ENCODE measurements at places on chromosomes 1 and 21. TPM values are rescaled to one million over a fixed set of nuclear protein-coding genes. Genes with fewer than 3 reads are reported as not detected.

The NFASC gene
- 58.7 TPM for total RNA-seq

The SH3BGR gene
- 8.3 TPM for total RNA-seq

The CZIB gene
- total RNA-seq = 65.5 TPM

The DNM3 gene
- total RNA-seq = 12.1 TPM

The FLG2 gene
- not detected for total RNA-seq

The SORT1 gene
- 41.1 TPM for total RNA-seq

The LCK gene
- not detected for total RNA-seq

DNA sequence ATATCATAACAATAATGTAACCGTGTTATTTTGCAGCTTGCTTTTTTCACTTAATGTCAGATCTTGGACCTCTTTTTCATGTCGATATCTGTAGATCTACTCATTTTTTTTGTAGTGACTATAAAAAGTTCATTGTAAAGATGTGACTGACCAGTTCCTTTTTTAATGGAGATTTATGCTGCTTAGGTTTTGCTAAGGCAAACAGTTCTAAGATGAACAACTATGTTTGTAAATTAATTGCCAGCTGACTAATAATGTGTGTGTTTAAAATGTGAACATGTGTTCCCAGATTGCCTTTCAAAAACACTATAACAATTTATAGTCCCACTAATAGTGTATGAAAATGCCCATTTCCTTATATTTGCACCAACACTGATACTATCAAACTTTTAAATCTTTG is 18.1 kb upstream of the EPS8L3 start:
- no peak for DNase-seq

- no peak for DNase-seq
Observed at GRCh38 chr1:66980745-66981367, 56.1 kb downstream of the MIER1 start.

- DNase-seq = no peak
Observed at GRCh38 chr1:56168176-56168575, 411.2 kb downstream of the PLPP3 start.

- DNase-seq = peak; percentile 67
Observed at GRCh38 chr1:166947398-166948043, 27.8 kb downstream of the ILDR2 start.

- DNase-seq = no peak
Observed at GRCh38 chr1:29410476-29410875, 174.2 kb downstream of the PTPRU start.

- DNase-seq = peak; percentile 93
Observed at GRCh38 chr21:28516991-28517592, 475.6 kb downstream of the LTN1 start.

DNA sequence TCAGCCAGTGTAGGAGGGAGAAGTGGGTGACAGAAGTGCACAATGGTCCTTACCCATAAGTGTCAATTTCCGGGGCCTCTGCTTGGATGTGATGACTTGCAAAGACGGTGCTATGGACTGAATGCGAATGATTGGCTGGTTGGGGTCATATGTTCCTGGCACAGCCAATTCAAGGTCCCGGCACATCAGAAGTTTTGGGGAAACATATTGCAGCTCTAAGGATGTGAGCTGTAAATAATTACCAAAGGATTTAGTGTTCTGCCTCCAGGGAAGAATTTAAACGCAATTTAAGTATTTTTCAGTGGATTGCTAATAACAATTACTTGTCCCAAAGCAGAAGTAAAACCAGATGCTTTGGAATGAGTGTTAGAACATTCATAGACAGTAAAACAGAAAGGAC is 26.9 kb upstream of the EXOSC10 start:
- DNase-seq = no peak

GRCh38 chr1:178954325-178954690 is 71.4 kb upstream of the FAM20B start:
- DNase-seq = no peak

- no peak for DNase-seq
Observed at GRCh38 chr1:98813738-98814309, 152.3 kb downstream of the SNX7 start.

- no peak for DNase-seq
Observed at GRCh38 chr1:106564192-106564591, 492.3 kb upstream of the PRMT6 start.

DNA sequence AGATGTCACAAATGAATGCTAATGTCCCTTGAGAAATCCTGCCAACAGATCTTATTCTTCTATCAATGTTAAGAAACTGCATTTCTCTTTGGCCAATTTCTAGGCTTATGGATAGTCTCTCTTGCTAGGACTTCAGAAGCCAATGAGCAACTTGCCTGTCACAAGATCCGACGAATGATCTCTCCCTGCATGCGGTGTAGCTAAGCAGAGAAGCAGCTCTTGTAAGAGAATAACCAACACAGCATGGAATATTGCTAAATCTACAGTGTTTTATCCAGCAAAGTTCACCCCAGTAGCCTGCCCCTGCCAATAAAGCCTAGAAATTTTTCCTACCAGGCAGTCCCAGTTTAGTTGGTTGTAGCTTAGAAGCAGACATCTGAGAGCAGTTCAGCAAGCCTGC is 2.1 kb upstream of the SLC44A5 start:
- no peak for DNase-seq

DNA sequence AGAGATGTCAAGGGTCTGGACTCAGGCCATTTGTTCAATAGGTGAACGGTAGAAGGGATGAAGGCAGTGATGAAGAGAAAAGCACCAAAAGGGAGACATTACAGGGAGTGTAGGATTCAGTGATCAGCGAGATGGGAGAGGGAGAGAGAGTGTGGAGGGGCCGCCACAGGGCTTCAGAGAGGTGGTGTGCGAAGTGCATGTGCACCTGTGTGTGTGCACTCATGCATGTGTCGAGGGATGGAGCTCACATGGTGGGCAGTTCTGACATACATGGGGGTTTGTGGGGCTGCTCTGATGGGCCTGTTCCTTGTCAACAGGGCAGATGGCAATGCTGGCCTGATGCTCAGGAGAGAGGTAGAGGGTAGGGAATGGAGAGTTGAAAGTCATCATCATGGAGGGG is 11.4 kb upstream of the KCNA2 start:
- no peak for DNase-seq

DNA sequence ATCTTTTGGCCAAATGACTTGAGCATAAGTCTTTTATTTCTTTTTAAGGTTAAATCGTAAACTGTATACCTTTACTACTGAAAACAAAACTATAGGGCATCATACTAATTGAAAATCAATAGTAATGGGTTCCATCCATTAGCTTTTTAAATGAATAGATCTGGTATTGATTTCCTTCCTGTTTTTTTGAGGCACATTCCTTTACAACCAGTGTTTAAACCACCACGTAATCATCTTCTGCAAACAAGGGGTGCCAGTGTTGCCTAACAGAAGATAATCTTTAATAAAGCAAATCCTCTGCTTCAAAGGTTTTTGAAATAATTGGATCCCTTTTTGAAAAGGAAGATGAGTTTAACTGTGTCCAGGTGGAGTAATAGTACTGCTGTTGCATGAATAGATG is 48.7 kb upstream of the ANGPTL1 start:
- DNase-seq = no peak

DNA sequence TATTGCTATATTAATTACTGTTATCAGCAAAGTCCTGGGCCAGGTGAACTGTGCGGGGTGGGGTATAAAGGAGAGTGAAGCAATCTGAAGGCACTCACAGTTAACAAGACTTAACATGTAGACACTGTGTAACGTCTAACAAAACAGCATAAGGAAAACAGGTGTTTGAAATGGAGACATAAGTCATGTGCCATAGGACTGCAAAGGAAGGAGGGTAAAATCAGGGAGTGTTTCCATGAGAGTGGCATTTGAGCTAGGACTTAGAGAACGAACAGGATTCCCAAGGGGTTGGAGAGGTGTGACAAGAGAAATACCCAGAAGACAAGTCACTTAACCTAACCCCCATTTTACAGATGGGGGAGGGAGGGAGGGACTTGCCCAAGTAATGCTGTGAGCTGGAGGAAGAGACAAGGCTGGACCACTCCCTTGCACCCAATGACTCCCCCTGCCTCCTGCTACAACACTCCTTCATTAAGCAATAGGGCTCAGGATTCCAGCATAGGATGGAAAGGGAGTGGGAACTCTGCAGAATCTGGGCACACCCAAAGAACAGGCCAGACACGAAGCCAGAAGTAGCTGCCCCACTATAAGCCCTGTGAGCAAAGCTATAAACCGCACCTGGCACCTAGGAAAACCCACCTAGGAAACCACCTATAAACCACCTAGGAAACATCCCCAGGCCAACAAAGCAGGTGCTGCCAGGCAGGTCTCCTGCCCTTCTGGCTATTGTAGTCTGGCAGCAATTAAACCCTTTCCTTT is 6.6 kb downstream of the PEF1 start:
- no peak for DNase-seq

- no peak for DNase-seq
Observed at GRCh38 chr1:12386130-12386529, 156.3 kb downstream of the VPS13D start.

- peak; percentile 85 for DNase-seq
Observed at GRCh38 chr1:47710329-47711071, 272.7 kb downstream of the FOXD2 start.

GRCh38 chr1:111989531-111990025 is at the start of gene KCND3:
KCND3 (minus strand) TSS chr1:111989668.
- peak; percentile 49 for DNase-seq

DNA sequence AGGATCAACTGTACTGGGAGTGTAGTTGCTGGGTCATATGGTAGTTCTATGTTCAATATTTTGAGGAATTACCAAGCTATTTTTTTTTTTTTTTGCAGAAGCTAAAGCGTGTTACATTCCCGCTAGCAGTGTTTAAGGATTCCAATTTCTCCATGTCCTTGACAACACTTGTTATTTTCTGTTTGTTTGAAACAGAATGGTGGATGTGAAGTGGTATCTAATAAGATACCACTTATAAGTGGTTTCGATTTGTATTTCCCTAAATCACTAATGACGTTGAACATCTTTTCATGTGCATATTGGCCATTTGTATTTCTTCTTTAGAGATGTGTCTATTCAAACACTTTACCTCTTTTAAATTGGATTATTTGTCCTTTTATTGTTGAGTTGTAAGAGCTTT is 112.2 kb downstream of the DISP1 start:
- DNase-seq = no peak

GRCh38 chr1:217524787-217525520 is 105.9 kb downstream of the GPATCH2 start:
- DNase-seq = no peak

DNA sequence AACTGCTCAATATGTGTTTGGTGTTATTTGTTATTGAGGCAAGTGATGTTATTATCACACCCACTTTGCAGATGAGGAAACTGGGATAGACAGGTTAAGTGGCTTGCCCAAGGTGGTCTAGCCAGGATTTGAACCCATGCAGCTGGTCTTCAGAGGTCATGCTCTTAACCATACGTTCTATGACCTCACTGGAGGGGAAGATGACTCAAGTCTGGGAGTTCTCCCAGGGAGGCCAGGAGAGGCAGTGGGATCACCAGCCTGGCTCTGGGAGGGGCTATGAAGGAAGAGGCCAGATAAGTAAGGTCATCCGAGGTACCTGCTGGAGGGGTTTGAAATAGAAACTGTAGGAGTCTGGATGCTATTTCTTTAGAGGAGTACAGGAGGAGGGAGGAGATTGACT is 95.3 kb downstream of the NAV1 start:
- peak; percentile 45 for DNase-seq

DNA sequence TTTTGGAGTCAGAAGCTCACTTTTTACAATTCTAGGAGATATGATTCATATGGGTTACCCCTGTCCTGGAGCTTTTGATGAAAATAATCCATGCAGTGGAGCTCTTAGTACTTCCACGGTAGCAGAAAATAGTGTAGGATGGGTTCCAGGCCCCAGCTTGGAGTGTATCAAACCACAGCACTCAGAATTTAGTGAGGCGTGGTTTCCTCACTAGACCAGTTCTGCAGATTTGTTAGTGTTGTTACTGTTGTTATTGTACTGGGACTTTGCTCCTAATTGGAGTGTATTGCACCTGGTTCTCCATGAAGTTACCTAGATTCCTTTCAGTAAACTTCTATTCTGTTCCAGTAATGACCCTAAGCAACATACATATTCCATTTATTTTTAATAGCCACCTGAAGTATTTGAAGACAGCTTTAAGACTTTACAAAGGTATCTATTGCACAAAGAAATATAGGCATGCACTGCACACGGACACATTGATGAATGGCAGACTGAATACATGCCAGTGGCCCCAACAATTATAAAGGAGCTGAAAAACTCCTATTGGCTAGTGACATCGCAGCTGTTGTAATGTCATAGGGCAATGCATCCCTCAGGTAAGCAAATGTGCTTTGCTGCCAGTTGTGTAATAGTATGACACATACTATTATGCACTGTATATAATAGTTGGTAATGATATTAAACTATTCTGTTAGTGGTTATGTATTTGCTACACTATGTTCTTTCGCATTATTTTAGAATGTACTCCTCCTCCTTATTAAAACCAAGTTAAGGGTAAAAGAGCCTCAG is 1058.0 kb downstream of the KCNT2 start:
- DNase-seq = no peak

- DNase-seq = no peak
Observed at GRCh38 chr1:85615586-85616363, 35.2 kb downstream of the CCN1 start.

DNA sequence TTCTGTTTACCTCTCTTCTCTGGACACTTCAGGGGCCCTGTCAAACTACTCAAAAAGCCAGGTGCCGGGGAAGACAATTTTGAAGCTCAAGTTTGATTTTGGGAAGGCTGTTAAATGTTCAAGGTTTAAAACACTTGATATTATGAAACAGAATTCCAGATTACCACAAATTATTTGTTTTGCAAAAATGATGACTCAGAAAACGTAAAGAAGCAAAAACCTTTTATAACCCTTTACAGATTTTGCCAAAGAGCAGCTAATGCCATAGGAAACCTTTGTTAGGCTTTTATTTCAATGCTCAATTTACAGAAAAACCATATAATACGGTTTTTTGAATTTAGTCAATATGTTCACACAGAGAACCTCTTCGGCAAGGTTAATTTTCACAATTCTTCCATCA is 593.4 kb upstream of the ZP4 start:
- DNase-seq = no peak
